ENCODE measurements at places on chromosomes 6 and 20.

- peak; percentile 20 for DNase-seq
Observed at GRCh38 chr20:60477958-60478357, 519.7 kb downstream of the CDH26 start.

DNA sequence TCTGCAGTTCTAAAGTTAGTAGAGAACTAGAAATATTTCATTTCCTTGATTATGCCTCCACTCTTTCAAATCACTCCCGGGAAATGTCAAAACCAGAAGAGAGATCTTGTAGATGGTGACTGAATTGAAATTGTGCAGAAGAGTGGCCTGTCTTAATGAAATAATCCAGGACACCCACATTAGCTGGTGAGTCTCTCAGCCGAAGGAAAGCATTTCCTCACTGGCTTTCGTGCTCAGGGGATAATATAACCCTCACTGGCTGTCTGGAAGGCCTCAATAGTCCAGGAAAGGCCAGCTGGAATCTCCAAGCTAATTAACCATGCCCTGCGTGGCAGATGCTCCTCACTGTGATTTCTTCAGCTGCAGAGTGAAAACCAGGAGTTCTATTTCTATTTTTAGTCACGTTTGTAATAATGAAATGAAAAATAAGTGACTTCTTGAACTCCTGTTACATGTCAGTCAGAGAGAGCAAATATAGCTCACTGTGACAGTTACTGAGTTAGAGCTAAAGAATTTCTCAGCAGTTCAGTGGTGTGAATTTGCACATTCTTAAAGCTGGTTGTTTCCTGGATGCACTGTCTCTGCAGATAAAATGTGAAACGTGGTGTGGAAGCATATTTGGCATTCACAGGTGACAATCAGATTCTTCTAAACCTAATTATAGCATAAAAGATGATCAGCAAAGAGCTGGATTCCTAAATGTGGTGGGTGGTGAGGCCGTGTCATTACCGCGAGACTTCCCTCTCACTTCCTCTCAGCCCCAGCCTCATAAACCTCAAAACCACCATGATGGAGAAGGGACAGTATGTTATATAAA lies 211.7 kb downstream of the LMBRD1 start:
- DNase-seq: peak; percentile 66

DNA sequence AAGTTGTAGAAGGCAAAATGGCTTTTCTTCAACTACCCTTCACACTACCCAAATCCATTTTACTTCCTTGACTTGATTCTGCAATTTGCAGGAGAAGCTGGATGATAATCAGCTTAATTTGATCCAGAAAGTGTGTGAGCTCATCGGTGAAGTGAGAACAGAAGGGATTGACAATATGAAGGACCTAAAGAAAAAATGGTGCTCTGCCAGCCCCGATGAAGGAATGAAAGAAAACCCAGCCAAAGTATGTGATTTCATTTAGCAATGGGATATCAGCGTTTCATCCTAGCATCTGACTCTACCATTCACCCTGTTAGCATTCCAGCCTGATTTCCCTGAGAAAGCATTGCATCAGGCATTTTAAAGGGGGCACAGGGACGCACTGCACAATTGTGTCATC lies 41.5 kb downstream of the CD164 start:
- DNase-seq: no peak

DNA sequence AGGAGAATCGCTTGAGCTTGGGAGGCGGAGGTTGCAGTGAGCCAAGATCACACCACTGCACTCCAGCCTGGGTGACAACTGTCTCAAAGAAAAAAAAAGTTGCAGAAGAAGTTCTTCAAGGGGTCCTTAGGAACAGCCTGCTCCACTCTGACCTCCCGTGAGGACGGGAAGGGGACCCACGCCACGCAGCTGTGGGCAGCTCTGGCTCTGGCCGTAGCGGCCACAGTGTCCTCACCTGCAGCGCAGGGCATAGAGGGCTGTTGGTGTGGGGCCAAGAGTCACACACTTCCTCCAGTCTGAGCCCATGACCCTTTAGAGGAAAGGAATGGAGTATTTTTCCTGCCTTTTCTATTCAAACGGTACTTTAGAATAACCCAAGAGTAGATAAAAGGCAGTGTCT lies 5.4 kb downstream of the NTSR1 start:
- no peak for DNase-seq

- DNase-seq: no peak
Observed at GRCh38 chr20:34090645-34091044, 21.4 kb downstream of the EIF2S2 start.

DNA sequence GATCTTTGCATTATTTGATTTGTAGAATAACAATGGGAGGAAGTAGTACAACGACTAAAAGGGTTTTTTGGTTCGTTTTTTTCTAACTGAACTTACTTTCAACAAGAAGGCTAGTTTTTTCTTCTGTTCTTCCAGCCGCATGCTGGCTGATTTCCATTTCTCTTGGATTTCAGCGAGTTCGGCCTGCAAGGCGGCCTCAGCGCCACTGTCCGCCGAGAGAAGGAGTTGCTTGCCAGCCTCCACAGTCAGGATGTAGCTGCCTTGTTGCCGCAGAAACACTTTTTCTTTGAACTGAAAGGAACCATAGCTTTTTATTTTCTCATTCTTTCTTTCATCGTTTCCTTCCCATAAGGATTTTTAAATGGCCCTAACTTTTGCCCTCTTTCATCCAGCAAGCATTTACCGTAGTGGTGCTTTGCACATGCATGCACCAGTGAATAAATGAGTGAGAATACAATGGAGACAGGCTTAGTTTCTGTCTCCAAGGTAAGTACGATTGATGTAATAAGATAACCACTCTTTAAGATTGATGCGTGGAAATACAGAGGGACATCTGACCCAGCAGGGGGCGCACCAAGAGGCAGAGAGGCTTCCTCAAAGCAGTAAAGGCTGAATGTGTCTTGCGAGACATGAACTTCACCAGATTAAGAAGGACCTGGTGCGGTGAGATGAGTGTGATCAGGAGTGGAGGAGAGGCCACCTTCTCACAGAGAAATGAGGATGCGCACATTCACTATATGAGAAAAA lies 398.8 kb downstream of the ESR1 start:
- peak; percentile 0 for DNase-seq

DNA sequence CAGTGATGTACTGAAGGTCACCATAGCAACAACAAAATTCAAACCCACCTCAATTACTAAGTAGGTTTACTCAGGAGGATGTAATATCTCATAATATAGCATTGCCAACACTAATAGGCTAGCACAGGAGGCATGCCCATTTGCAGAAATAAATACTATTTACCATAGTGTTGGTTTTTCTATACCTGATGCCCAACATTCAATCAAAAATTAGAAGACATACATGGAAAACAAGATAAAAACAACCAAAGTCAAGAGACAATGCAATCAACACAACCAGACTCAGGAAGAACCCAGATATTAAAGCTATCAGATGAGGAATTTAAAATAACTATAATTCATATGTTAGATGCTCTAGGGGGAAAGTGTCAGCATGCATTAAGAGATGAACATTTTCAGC lies 14.3 kb upstream of the TXNDC5 start:
- DNase-seq: no peak

DNA sequence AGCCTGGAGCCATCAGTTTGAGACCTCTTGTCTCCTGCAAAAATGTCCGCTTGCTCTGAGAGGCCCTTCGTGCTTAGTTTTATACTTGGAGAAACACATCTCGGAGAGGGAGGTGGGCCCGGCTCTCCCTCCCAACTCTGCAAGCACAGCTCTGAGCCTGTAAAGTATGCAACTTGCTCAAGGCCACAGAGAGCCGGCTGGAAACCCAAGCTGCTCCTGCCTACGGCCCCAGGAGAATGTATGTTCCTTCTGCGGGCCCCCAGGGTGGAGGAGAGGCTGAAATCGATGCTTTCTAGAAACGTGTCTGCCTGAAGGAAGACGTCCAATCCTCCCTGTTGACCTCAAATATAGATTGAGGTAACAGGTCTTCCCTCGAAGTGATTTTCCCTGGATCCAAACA lies 205.4 kb downstream of the PREX1 start:
- no peak for DNase-seq

DNA sequence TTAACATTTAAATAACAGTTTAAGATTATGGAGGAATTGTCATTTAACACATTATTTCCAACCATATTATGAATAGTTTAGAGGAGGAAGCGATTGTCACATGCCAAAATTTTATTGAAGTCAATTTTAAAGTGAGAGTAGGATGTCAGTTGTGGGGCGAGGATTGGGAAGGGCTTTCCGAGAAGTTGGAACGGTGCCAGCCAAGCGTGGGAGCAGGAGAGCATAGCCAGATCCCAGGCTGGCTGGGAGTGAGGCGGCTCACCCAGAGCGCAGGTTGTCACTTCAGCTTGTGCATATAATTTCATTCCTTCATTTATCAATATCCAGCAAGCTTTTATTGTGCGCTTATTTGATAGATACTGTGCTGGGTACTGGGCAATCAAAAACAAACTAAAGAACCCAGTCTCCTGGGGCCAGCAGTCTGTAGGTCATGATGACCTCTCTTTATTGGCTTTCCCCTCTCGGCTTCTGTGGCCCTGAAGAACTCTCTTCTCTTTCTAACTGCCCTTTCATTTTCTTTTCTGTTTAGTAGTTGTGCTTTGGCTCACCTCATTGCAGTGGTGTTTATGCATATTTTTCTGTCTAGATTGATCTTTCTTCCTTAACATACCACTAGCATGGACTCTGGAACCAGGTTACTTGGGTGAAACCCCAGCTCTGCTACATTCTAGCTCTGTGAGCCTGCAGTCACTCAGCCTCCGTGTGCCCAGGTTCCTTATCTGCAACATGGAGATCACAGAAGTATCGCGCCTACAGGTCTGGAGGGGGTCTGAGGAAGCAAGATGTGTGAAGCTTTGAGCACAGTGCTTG lies 6.4 kb downstream of the CEP43 start:
- no peak for DNase-seq

DNA sequence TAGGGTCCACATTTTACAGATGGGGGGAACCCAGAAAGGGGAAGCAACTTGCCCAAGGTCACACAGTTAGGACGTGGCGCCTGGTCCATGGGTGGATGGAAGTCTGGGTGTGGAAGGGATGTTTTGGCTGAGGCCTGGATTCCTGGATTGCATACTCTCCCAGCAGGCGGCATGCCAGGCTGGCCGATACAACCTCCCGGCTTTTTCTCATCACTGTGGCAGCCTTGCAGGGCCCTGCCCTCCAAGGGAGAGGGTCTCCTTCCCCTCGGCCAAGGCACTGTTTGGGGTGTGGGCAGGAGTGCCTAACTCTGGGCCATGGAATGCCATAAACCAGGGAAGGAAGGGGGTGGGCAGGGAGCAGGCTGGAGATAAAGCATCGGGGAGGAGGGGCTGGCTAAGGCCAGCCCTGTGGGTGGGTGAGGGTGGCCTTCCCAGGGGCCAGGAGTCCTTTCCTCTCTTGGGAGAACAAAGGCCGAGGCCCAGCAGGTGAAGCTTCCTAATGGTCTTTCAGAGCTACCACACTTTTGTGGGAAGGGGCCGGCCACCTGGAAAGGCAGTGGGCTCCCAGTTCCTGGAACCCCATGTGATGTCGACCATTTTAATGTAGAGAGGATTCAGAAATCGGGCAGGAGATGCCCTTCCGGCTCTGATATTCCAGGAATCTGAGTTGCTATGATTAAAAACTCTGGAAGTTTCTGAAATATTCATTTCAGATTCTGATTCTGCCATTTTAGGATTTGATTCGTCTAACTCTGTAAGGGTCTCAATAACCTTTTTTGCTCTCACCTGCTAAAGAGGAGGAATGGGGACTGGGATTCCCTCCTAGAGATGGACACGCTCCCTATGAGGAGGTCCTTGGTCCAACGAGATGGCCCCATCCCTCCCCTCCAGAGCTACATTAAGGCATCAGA lies 4.2 kb downstream of the FOXS1 start:
- no peak for DNase-seq

GRCh38 chr20:31843881-31844280 lies 1.5 kb downstream of the FOXS1 start:
- DNase-seq: no peak
